ENCODE measurements at places on chromosomes 2 and 18.
A peak's percentile ranks its signal among the peaks of the same experiment; 100 is the strongest.

GRCh38 chr2:126932529-126932928, 33.8 kb downstream of the TEX51 start:
- DNase-seq, result no peak

DNA sequence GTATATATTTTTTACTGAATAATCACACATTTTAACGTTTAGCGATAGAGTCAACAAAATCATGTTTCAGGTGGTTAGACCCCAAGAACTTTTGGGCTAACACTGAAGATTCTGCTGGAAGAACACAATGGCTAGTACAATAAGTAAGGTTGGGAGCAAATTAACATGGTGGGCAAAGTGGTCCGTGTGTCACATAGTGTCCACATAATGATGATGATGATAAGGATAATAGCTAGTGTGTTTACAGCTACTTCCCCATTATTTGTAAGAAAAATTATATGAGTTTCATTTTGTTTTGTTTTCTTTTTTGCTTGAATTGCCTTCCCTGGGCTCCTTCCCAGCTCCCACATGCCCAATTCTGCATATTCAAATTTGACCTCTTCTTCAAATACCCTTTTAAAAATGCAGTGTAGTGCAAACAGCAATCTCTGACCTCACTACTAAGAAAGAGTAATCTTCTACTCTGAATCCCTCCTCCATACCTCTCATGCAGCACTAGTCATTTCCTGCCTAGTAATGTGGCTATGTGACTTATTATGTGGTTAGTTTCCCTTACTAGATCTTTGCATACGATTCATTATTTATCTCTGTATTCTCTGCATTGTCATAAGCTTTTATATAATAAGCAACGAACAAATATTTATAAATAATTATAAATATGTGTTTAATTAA, 16.9 kb upstream of the VPS54 start:
- peak; percentile 62 for DNase-seq

GRCh38 chr2:204109681-204110080, 173.1 kb downstream of the ICOS start:
- DNase-seq, result no peak

DNA sequence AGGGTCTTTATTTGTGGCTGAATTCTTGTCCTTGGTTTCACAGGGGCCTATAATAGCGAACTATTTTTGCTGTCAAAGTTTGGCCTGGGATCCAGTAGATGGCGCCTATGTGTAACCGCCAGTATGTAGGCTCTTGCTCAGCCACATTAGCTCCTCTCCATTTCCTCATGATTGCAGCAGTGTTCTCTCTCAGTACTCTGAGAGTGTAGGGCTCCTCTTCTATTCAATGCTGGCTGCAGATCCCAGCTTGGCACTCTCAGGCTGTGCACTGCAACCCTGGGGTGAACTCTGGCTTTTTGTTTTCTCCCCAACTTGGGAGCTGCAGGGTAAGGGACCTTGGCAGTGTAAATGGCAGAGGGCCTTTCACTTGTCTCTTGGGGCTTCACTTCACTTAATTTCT, 344.6 kb upstream of the CHAC2 start:
- no peak for DNase-seq

DNA sequence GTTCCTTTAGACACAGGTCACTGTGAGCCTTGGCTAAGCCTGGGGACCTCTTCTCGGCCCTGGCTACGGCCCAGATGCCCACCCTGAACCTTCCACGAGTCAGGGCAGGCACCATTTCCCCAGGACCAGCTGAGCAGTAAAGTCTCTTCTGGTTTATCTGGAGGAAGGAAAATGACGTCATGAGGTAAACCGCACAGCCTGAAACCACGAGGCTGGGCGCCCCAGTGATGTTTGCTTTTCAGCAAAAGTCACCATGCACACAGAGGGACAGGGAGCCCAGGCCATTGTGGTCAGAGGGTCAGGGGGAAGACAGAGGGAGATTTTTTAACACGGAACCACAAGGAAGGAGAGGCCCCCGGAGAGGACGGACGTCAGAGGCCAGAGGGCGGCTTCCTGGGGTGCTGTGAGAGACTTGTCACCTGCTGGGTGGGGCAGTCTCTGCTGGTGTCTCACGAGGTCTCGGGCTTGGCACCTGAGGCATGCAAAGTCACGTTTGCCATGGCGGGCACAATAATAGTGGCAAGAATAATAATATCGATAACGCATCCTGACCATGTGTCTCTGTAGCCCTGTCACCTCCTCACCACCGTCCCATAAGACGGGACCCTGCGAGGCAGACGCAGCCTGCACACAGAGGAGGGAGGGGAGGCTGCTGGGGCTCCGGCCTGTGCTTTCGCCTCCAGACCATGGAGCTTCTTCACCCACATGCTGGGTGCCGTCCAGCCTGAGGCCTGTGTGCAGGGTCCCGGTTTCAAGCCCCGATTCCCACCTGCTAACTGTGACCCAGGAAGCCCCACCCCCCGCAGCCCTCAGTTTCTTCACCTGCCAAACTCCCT, 33.2 kb upstream of the FOSL2 start:
- peak; percentile 88 for DNase-seq

DNA sequence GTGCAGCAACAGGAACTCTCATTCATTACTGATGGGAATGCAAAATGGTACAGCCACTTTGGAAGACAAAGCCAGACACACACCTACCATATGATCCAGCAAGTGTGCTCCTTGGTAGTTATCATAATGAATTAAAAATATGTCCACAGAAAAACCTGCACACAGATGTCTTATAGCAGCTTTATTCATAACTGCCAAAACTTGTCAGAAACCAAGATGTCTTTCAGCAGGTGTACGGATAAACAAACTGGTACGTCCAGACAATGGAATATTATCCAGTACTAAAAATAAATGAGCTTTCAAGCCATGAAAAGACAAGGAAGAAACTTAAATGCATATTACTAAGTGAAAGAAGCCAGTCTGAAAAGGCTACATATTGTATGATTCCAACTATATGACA, 50.4 kb downstream of the CHMP3 start:
- DNase-seq, result no peak

DNA sequence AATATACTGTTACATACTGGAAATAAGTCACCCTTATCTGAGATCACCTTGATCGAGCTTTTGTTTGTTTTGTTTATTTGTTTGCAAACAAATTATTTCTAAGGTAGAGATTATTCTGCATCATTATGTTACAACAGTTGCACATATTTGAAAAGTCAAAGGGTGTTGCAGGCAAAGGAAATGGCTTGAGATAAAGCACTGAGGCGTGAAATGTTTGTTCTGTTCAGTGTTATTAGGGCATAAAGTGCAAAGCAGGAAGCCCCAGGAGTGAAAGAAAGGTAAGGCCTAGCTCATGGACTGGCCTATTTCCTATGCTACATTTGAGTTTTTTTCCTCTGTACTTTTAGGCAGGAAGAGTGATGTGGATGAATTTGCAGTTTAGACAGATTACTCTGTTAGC, 1815.6 kb upstream of the LRRTM1 start:
- DNase-seq, result no peak

DNA sequence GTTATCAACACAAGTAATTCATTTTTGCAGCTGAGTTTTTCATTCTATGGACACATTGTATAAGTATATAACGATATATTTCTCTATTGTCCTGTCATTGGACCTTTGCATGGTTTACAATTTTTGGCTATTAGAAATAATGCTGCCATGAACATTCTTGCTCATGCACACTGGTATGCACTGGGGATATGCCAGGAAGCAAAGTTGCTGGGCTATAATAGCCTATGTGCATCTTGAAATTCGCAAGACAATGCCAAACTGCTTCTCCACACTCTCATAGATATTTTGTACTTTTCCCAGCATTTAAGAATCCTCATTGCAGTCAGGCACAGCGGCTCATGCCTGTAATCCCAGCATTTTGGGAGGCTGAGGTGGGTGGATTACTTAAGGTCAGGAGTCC, 852.6 kb upstream of the ID2 start:
- no peak for DNase-seq

All from CD4-positive, alpha-beta T cell treated with Interleukin-12 subunit alpha and Interleukin-12 subunit beta, for 1 hour (primary cell).